T-helper 1 cell (primary cell): ENCODE measurements at places on chromosomes 1 and 21.

GRCh38 chr1:203480525-203481084 lies 5.0 kb downstream of the PRELP start:
- DNase-seq: peak; percentile 24

- DNase-seq: no peak
Measured at GRCh38 chr1:25933479-25934365, 27.5 kb upstream of the STMN1 start.

GRCh38 chr1:234980645-234981396 lies 147.8 kb downstream of the TOMM20 start:
- DNase-seq: peak; percentile 29

DNA sequence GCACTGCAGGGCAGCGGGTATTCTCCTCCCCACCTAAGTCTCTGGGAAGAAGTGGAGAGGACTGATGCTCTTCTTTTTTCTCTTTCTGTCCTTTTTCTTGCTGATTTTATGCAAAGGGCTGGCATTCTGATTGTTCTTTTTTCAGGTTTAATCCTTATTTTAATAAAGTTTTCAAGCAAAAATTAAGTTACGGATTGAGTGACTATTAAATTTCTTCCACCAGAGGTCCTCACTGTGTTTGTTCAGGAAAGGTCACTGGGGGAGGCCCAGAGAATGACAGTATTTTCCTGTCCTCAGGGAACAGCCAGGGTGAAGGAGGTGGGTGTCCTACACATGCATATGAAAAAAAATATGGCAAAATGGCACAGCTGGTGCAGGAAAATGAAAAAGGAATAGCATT lies 4.4 kb upstream of the ELF3 start:
- no peak for DNase-seq

DNA sequence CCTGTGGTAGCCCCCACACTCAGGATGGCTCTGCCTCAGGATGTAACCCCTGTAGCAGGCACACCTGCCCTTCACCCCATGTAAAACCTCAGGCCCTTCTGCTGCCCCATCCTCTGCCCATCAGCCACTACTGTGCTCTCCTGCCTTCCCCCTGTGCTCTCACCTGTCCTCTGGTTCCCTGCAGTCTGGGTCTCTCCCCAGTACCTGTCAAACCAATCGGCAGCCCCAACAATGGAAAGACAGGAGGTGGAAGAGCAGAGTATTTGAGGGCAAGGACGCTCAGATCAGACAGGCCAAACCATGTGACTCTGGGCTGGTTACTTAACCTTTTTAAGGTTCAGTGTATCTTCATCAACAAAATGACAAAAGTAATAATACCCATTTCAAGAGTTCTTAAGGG lies 30.9 kb downstream of the SMIM12 start:
- DNase-seq: no peak

DNA sequence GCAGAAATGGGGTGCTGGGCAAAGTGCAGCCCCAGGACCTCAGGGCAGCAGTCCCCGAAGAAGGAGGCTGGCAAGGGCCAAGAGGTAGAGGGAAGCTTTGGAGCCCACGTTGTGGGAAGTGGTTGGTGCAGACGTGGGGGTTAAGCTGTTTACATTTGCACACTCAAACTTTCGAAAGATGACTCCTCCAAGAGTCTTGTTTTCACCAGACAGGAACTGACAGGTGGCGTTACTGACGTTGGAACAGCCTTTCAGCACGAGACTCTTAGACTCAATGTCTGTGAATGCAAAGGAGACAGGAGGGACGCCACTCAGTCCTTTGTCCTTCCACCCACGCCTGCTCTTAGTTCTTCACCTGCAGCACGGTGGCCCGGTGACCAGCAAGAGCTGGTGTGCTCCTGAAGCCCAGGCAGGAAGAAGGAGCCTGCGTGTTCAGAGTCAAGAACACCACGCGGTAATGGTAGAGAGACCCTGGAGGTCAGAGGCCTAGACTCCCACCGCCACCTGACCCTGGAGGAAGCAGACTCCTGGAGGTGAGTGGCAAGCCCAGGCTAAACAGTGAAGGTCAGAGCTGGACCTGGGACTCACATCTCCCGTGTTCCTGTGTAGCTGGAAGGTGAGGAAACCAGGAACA lies 15.9 kb downstream of the LYPD8 start:
- no peak for DNase-seq

DNA sequence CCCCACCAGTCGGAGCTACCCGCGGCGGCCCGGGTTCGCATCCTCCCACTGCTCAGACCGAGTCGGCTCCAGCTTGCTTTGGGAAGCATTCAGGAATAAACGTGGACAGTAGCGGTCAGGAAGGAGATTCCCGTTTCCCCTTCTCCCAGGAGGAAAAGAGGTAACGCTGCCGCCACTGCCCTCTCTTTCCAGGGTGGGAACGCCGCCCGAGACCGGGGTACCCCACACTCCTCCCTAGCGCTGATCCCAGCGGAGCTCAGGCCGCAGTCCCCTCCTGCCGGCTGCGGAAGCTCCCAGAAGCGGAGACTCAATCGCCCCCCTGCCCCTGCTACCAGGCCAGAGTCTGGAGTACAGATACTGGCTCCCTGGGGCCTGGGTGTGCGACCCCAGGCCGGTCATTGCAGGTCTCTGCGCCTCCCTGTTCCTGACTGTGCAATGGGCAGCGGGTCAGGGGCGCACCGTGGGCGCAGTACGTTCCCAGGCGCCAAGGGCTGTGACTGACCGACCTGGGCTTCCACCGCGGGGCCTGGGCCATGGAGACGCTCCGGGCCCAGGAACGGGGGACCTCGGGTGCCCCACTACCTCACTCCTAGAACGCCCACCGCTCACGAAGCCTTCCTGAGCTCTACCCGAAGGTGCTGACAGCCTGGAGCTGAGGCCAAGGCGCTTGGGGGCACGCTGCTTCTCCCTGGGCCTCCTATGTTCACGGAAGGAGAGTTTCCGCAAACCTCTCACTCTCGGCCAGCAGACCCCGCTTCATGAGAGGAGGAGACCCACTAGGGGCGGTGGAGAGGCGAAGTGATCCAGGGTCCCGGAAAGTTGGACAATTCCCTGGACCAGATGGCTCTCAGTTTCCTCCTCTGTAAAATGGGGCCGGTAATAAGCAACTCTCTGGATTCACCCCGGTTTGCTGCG lies 7.8 kb downstream of the DMRTA2 start:
- no peak for DNase-seq

- no peak for DNase-seq
Measured at GRCh38 chr1:33468531-33468930, 3.9 kb upstream of the ZSCAN20 start.

DNA sequence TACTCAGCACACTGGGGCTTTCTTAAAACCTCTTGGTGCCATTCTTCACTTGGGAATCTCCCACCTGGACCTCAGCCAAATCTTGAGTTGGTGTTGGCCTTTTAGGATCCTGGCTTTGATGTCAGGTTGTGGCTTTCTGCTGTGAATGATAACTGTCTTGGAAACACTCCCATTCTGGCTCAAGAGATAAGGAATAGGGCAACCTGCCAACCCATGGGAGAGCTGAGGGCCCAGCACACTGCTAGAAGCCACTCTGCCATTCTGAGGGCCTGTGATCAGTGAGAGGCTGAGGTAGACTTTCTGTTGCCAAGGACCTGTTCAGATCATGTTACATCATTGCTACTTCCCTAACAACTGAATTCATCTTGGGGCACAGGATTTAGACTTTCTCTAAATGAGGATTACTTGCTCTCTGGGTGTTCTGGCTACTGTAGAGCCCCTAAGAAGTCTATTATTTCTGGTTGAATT lies 45.8 kb downstream of the TTC39A start:
- no peak for DNase-seq

GRCh38 chr1:84823991-84824390 lies 69.0 kb downstream of the LPAR3 start:
- DNase-seq: no peak

GRCh38 chr1:42173961-42174735 lies 9.6 kb upstream of the GUCA2A start:
- DNase-seq: no peak

GRCh38 chr21:29208682-29209059 lies 78.2 kb downstream of the MAP3K7CL start:
- DNase-seq: no peak

GRCh38 chr1:241838897-241839296 lies 9.1 kb upstream of the EXO1 start:
- no peak for DNase-seq

DNA sequence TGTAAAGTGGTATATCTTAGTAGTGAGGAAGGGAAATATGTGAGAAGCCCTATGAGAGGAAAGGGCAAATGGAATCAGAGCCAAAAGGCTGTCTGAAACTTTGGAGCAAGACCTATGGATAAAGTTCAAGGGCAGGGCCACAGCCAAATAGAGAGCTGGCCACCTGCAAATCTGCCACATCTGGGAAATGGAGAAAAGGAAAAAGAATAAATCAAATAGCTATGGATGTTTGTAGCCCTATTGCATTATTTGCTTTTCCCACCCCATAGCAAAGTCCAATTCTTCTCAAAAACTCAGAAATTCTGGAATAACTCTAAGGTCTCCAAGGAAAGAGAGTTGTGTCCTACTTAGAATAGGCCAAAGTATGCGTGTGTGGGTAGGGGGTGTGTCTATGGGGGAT lies 4.0 kb upstream of the HLX start:
- DNase-seq: no peak

- DNase-seq: no peak
Measured at GRCh38 chr1:211825980-211826379, 4.6 kb downstream of the LPGAT1 start.

GRCh38 chr1:179030130-179030529 lies 4.4 kb downstream of the FAM20B start:
- no peak for DNase-seq

- no peak for DNase-seq
Measured at GRCh38 chr1:173489149-173489600, 12.0 kb downstream of the PRDX6 start.

DNA sequence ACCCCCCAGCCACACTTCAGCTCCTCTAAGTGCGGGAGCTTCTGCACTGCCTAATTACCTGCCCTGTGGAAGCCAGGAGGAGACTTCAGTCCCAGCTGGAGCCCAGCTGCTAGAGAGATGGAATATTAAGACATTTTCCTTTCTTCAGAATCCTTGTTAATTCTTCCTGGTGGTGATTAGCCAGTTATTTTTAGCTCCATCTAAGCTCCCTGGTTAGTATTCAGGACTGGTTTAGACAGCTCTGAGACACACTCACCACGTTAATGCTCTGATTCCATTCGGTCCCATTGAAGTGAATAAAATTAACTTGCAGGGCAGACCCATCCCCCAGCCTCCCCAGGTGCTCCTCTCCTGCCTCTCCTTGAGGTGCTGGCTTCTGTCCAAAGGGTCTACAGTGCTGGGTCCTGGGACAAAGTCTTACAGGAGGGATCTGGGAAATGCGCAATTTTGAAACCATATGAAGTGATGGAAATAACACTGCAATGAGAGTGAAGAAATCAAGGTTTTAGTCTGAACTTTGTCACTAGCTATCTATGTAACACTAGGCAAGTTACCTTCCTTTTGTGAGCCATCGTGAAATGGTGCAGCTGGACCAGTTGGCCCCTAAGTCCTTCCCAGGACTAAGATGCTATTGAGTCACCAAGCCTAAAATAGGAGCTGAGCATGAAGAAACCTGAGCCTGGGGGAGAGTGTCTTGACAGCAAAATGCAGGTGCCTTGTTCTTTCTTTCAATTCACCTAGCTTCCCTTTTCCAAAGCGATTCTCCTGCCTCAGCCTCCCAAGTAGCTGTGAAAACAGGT lies 117.4 kb upstream of the ATP1A1 start:
- DNase-seq: no peak

DNA sequence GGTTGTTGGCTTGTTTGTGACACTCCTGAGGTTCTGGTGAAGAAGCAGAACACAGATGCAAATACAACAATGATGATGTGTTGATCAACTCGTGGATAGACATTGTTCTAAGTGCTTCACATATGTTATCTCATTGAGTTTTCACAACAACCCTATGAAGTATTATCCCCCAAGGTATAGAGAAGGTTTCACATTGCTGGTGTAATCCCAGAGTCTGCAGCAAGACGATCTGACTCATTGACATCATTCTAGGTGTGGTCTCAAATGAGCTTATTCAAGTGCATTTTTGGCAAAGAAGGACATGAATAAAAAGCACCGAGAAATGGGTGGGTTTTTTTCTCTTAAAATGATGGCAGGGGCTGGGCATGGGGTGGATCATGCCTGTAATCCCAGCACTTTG lies 64.1 kb upstream of the SCAF4 start:
- no peak for DNase-seq

DNA sequence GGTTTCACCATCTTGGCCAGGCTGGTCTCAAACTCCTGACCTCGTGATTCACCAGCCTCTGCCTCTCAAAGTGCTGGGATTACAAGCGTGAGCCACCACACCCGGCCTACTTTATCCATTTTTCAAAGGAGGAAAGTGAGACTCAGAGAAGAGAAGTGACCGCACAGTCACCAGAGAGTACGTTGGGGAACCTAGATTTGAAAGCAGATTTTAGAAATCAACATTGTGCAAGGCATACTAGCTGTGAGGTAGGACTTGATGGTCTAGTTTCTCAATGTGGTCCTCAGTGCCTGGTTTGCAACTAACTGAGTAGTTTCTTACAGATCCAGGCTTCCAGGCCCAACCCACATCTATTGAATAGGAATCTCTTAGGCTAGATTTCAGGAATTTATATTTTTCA lies 1.7 kb upstream of the PRCC start:
- no peak for DNase-seq

- DNase-seq: no peak
Measured at GRCh38 chr1:228099331-228099732, 3.8 kb downstream of the C1orf35 start.

GRCh38 chr21:36747815-36748383 lies 49.0 kb downstream of the SIM2 start:
- no peak for DNase-seq

- no peak for DNase-seq
Measured at GRCh38 chr1:229229137-229229720, 41.7 kb upstream of the RAB4A start.

- DNase-seq: no peak
Measured at GRCh38 chr1:194846488-194846887, 1660.1 kb upstream of the B3GALT2 start.

DNA sequence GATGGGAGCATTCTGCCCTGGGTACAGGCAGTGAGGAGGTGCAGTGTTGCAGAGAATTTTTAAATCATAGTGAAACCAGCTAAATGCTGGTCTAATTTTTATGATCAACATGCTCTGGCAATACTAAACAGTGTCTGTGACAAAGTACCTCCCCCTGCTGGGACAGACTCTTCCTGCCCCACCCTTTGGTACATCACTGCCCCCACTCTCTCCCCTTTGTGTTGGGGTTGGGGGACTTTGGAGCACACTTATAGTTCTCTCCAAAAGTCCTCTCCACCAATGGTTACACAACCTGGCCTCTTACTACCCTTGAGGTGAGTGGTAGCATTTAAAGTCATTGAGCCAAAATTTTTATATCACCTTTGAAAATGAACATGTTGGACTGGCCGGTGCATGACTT lies 48.2 kb upstream of the GUCA2B start:
- DNase-seq: no peak

GRCh38 chr1:99682291-99682751 lies 36.4 kb downstream of the PALMD start:
- DNase-seq: no peak

GRCh38 chr1:147292631-147293251 lies 50.3 kb downstream of the CHD1L start:
- DNase-seq: no peak

- no peak for DNase-seq
Measured at GRCh38 chr1:229406798-229407197, 27.1 kb downstream of the ACTA1 start.
